M059J (cell line): ENCODE measurements at places on chromosomes 5 and 9. TPM values are rescaled to one million over a fixed set of nuclear protein-coding genes. Genes with fewer than 3 reads are reported as not detected.

DNA sequence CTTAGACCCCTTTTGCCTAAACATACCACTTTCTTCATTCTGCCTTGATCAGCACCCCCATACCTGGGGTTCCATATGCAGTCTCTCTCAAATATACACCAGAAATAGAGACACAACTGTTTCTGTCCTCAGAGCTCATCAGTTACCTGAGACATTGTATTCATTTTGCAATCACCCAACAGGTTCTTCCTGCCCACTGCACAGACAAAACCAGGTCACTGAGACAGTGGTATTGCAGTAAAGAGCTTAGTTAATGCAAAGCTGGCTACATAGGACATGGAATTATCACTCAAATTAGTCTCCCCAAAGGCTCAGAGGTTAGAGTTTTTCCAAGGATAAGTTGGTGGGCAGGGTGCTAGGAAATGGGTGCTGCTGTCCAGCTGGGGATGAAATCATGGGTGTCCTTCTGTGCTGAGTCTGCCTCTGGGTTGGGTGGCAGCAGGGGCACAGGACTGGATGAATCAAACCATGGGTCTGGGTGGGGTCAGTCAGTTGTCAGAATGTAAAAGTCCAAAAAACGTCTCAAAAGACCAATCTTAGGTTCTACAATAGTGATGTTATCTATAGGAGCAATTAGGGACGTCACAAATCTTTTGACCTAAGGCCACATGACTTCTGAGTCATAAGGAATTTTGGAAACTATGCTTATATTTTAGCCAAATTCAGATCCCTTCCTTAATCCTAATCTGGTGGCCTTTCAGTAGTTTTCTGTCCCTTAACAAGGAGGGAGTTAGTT lies 41.0 kb downstream of the KCNV2 start:
- DNase-seq = no peak

DNA sequence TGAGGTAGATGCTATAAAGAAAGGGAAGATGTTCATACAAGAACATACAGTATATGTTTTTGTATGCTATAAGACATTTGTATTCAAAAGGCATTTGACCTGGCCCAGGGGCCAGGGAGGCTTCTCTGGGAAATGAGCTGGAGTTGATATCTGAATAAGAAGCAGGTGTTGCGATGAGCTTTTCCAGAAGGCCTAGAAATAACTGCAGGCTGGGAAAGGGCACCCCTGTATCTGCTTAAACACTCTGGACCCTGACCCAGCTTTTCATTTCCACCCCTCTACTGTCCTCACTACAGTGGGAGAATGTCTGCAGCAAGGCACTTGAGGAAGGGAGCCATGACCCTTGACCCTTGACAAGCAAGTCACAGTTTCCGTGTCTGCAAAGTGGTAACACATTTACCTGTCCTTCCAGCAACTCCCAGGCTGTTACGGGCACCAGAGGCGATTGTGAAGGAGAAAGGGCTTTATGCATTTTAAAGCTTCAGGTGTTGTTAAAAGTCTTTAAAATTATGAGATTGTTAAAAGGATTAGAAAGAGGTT lies 88.2 kb upstream of the PANK3 start:
- DNase-seq = no peak

GRCh38 chr5:6328173-6328572 lies 50.2 kb downstream of the MED10 start:
- DNase-seq = peak; percentile 26

The NMUR2 gene
- total RNA-seq = not detected in 2 replicates

GRCh38 chr5:146192571-146193043 lies 10.2 kb upstream of the LARS1 start:
- no peak for DNase-seq

DNA sequence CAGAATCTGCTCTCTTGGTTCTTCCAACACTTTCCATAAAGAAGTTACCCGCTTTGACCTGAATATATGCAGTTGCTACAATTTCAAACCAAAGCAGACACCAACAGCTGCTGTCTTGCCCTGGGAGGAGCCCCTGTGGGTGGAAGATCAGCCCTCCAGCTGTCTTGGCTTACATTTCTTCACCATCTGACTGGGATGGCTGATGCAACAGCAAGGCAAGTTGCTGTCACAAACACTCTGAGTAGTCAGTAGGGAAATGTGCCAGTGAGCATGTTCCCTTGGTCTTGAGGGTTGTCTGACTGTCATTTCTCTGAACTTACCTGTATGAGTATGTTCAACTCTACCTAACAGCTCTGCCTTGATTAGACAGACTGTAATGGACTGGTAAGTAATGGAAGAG lies 152.9 kb downstream of the SGCD start:
- no peak for DNase-seq

The SLC36A2 gene
- not detected in 2 replicates for total RNA-seq

The CDKN2B-AS1 gene
- 9.2 and 14.5 TPM in 2 replicates for total RNA-seq
